ENCODE measurements at places on chromosomes 7 and 10.

DNA sequence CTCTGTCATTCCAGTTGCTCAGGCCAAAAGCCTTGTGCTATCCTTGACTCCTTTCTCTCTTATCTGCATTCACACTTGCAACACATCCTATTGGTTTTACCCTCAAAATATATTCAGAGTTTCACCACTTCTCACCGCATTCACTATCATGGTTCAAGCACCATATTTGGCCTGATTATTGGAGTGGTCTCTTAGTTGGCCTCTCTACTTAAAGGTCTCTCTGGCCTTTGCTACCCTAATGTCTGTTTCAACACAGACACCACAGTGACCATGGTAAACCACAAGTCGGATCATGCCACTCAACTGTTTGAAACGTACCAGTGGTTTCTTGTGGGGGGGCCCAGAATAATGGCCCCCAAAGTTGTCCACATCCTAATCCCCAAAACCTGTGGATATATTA, 15.2 kb upstream of the PDZD8 start:
- DNase-seq = no peak

GRCh38 chr10:26697163-26697921, at the start of gene PDSS1:
Gene PDSS1 (plus strand): TSS chr10:26697701. CDS start chr10:26697712, 11 bp downstream.
- peak; percentile 91 for DNase-seq

DNA sequence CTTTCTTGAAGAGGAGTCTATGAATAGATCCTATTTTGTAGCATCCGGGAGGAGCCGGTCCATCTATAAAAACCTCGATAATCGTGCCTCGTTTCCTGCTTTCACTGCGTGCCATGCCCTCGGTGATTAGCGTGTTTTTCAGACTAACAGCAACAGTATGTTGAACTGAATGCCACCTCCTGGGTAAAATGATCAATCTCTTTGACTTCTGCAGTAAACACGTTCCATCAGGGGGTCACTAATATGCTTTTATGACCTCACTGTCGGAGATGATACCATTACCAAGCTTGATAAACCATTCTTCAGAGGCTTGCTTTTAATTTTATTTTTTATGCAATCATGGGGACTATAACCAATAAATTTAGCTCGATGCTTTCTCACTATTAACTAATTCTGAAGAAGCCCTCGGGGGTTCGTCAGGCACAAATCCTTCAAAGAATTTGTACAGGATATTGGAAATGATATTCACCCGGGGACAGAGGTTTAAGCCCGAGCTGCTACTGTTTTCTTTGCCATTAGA, 228.3 kb downstream of the ADARB2 start:
- DNase-seq = no peak

- DNase-seq = no peak
These were observed 137.3 kb downstream of the VTI1A start for GRCh38 chr10:112584276-112584675.

- peak; percentile 15 for DNase-seq
These were observed 71.8 kb upstream of the EMX2 start for GRCh38 chr10:117470733-117471132.

GRCh38 chr10:12628153-12628552, 278.8 kb downstream of the CAMK1D start:
- DNase-seq = no peak

- DNase-seq = no peak
These were observed 253.1 kb downstream of the FZD1 start for GRCh38 chr7:91517201-91517785.

GRCh38 chr7:44144968-44145478, 3.9 kb upstream of the MYL7 start:
- DNase-seq = peak; percentile 63

DNA sequence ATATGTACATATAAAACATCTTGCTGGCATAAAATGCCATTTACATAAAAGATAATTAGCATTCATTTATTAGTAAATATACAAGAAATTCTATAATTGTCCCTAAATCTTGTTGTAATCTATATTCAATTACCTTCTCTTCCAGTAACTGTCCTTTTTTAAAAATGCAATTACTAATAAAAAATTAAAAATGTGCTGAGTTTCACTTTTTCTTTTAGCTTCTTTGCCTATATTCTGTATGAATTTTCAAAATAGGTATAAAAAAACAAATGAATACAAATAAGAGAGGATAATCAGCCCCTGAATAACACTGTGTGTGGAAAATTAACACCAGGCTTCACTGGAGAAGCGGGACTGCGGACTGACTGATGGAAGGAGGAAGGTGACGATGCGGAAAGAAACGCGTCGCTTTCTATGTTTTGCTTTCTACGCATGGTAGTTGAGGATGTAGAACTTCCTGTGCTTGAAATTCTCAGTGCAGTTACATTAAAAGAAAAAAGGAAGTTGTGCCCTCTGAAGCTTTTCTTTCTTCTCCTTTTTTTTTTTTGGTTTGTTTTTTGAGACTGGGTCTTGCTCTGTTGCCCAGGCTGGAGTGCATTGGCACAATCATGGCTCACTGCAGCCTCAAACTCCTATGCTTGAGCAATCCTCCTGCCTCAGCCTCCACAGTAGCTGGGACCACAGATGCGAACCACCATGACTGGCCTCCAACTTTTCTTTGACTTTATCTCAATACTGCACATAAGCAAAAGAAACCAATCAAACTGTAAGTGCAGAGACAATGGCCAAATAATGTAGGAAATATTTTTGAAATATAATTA, 7.4 kb upstream of the ZMYND11 start:
- DNase-seq = no peak

DNA sequence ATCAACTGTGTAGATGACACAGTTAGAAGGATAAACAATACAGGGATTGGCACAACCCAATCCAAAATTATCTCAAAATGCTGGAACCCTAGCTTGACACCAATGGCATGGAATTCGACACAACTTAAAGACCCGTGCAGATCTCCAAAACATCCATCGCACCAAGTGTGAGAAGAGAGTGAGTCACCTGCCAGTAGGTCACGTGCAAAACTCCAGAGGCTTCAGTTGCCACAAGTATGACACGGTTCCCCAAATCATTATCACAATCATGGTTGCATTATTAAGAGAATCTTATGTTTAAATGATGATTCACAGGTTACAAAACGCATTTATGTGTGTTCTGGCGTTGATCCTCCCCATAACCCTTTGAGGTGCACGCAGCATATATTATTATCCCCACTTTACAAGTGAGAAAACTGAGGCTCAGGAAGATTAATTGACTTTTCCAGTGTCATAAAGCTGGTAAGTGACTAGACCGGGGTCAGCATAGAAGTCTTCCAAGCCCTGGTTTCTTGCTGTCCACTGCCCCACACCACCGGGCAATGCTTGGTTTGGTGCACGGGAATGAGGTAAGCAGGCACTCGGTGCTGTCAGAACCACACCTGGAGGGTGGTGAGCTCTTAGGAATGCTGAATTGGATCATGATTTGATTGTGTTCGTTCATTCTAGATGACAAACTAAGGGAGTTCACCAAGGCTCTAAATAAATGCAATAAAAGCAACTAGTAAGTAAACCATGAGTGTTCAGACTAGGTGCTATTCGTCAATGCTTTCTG, 23.6 kb upstream of the STK17A start:
- DNase-seq = no peak

GRCh38 chr7:127907110-127908040, 123.9 kb downstream of the LRRC4 start:
- no peak for DNase-seq

- DNase-seq = no peak
These were observed 98.3 kb downstream of the CTTNBP2 start for GRCh38 chr7:117774943-117775342.

DNA sequence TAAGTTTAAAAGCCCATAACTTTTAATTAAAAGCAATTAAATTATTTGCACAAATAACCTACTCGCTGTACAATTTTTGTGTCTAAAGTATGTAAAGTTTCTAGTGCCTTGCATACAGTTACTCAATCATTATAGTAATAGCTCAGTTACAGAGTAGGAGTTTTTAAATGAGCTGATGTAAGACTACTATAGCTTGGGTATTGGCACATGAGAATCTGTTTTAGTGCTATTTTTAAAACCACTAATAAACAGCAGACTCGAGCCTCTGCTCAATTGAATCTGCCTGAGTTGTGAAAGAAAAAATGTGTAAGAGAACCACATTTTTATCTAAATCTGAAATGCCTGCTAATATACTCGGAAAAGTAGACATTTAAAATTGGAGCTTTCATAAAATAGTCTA, 31.1 kb downstream of the CTNNA3 start:
- no peak for DNase-seq

GRCh38 chr7:149002604-149003003, 25.7 kb downstream of the PDIA4 start:
- DNase-seq = no peak

DNA sequence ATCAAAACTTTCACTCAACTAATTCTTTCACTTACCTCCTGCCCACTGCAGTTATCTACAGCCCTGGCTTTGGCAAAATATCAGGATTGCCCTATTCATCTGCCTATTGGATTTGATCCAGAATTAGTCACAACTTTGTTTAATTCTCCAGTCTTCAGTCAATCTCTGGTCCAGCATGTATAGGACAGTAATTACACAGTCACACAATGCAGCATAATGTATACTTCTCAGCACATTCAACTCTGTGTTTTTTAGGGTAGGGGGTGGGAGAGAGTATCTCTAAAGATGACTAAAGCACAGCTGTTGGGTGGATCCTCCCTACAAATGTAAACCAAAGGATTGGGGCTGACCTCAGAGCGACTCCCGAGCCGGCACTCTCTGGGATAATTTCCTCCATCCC, 17.7 kb upstream of the NRP1 start:
- no peak for DNase-seq

DNA sequence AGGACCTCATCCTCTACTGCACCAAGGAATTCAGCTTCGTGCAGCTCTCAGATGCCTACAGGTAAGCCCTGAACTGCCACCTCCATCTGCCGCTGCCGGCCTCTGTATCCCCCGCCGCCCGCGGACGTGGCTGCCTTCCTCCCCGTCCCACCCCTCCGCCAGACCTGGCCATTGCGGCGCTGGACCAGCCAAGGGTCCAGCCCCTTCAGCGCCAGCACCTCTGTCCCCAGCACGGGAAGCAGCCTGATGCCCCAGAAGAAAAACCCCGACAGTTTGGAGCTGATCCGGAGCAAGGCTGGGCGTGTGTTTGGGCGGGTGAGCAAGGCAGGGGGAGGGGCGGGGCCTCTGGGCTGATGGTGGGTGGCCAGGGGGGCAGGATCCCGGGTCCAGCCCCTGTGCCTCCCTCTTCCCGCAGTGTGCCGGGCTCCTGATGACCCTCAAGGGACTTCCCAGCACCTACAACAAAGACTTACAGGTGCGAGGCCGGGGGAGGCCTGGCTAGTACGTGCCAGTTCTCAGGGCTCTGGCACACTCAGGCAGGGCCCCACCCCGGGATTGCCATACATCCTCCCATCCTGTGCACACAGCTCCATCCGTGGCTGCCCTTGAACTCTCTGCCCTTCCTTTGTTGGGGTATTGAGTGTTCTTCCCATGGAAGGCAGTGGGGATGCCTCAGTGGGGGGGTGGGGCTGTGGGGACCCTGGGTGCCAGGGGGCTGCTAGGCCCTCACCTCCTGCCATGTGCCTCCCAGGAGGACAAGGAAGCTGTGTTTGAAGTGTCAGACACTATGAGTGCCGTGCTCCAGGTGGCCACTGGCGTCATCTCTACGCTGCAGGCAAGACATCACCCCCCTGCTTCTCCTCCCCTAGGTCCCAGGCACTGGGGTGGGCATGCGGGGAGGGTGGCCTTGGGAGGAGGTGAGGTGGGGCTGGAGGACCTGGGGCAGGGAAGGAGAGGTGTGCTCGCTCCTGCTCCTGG, 13.5 kb downstream of the ASL start:
- no peak for DNase-seq

DNA sequence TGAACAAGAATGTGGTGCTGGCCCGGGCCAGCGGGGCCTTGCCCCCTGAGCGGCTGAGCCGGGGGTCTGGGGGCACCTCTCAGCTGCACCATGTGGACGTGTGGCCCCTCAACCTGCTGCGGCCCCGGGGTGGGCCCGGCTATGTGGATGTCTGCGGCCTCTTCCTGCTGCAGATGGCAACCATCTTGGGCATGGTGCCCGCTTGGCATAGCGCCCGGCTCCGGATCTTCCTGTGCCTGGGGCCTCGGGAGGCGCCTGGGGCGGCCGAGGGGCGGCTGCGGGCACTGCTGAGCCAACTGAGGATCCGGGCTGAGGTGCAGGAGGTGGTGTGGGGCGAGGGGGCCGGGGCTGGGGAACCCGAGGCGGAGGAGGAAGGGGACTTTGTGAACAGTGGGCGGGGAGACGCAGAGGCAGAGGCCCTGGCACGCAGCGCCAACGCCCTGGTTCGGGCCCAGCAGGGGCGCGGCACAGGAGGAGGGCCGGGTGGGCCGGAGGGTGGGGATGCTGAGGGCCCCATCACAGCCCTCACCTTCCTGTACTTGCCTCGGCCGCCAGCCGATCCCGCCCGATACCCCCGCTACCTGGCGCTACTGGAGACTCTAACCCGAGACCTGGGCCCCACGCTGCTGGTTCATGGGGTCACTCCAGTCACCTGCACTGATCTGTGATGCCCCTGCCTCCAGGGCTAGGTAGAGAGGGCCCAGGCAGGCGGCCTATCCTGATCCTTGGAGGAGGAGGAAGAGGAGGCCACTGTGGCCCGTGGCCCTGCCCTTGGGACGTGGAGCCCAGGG, 1.1 kb upstream of the TRIP6 start:
- no peak for DNase-seq

DNA sequence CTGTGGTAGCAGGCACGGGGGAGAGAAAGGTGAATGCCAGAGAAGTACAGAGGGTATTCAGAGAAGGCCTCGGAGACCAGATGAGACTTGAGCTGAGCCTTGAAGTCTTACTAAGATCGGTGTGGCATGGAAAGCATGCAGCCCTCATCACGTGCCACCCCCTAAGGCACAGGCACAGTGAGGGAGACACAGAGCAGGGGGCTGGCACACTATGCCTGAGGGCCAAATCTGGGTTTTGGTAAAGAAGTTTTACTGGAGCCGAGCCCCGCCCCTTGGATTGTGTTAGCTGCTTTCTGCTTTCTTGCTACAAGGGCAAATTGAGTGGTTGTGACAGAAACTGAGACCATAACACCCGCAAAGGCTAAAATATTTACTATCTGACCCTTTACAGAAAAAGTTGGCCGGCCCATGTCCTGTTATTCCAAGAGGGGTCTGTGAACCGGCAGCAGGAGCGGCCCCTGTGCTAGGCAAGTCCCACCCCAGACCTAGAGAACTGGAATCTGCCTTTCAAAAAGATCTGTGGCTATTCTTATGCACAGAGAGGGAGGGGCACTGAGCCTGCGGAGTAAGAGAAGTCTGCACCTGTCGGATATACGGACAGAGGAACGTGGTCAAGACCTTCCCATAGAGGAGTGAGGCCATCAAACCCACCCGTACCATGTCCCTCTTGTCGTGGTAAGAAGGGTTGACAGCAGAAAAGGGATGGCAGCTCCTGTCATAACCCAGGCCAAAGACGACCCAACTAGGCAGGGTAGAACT, 109.3 kb upstream of the RHEB start:
- peak; percentile 60 for DNase-seq

All from cardiac septum (tissue), 1 donor.